ENCODE measurements at places on chromosomes 1 and 21.

GRCh38 chr1:167820684-167821355, 93.1 kb downstream of the ADCY10 start:
- DNase-seq = no peak

DNA sequence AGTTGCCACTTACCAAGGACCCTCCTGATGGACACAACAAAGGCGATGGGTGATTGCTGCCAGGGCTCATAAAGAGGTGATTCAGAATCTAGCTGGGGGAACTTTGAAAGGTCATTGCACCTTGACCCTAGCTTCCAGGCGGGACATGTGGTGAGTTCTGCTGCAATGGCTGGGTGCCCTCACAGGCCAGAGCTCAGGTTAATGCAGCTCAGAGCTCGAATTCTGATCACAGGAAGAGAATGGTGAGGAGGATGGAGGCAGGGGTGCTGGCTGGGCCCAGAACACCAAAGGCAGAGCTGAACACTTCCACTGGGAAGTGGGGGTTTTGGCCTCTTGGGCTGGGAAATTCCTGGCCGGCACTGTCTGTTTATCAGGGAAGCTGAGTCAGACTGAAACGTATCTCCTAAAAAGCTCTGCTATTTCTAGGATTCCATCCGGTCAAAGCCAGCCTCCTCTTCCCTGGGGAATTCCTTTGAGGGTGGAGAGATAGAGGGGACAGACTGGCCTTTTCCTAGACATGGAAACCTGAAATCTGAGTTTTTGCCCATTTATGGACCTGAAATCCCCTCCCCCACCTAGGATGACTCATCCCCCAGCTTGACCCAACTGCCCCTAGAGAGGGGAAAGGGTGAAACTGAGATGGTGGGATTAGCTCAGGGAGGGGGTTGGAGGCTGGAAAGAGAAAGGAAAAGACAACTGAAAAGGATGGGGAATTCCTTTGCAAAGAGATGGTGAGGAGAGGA, 27.2 kb downstream of the NUAK2 start:
- DNase-seq = no peak

DNA sequence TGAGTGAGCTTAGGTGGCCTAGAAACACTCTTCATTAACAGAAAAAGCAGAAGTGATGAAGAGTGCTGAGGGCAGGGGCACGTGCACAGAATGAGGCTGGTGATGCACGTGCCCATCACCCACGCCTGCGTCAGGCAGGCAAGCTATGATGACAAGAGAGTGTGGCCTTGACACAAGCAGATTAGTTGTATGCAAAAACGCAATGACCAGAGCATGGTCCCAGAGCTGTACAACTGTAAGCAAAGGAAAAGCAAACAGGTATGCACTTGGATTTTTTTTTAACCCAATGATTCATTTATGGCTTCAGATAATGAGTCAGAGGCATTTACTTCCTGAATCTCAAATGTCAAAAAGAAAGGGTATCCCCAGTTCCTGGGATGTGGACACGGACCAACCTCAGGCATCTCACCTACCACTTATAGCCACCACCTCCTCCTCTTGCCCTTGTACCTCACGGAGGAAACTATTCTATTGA, 9.1 kb upstream of the TMEM61 start:
- no peak for DNase-seq

DNA sequence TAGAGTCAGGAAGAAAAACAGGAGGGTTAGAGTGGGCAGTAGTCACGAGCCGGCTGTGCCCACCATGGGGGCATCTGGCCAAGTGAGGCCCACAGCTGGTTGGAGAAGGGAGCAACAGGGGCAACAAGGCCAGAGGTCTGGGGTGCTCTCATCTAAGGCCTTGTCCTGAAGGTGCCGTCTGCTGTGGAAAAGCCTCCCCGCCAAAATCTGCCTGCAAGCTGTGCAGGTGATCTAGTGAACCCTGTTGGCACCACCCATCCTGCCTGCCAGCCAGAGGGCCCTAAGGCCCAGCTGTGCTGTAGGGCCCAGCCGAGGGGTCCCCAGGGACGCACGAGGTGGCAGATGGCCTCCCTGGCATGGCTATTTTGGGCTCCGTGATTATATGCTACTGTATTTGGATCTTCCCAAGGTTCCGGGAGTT, 51.3 kb downstream of the LGR6 start:
- no peak for DNase-seq

GRCh38 chr1:51690285-51690961, 73.5 kb downstream of the OSBPL9 start:
- DNase-seq = no peak

DNA sequence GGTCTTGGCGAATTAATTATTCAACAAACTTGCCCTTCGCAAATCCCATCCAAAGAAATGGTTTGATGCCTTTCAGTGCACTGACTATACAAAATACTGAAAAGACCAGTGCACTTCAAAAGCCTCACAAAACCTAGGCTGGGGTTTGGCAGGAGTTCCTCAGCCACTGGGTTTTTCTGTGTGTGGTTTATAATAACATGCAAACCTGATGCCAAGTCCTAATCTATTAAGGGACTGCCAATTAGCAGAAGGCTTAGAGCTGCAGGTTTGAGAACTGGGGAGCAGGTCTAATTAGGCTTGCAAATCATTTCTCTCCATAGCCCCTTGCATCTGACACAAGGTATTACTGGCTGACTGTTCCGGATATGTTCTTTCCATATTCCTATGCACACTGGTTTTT, 27.7 kb downstream of the PLPP3 start:
- DNase-seq = no peak

DNA sequence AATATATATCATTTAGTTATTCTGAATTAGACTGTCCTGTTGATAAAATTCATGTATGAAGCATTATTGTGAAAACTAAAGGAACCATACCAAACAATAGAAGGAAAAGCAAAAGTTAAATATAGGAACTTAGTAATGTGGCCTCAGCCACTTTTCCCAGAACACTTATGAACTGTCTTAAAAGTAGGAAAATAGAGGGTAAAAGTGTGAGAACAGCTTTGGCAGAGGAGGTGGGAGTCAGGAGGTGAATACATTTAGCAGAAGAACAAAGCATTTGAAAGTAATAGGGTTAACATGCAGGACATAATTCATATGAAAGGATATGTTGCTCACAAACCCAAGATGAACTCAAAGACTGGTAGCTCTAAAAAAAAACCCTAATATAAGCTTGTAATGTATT, 121.9 kb downstream of the KCNT2 start:
- no peak for DNase-seq

Data from CD4-positive, alpha-beta T cell (primary cell).